ENCODE measurements at places on chromosomes 7 and 10.

GRCh38 chr10:20670579-20670978 is 226.5 kb downstream of the NEBL start:
- DNase-seq, result no peak

DNA sequence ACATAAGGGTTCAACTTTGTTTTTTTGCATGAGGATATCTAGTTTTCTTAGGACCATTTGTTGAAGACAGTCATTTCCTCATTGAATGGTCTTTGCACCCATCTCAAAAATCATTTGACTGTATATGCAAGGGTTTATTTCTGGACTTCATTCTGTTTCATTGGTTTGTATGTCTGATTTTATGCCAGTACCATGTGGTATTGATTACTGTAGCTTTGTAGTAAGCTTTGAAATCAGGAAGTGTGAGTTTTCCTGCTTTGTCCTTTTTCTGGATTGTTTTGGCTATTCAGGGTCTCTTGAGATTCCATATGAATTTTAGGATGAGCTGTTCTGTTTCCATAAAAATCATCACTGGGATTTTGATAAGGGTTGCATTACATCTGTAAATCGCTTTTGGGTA is 63.9 kb downstream of the SND1 start:
- no peak for DNase-seq

DNA sequence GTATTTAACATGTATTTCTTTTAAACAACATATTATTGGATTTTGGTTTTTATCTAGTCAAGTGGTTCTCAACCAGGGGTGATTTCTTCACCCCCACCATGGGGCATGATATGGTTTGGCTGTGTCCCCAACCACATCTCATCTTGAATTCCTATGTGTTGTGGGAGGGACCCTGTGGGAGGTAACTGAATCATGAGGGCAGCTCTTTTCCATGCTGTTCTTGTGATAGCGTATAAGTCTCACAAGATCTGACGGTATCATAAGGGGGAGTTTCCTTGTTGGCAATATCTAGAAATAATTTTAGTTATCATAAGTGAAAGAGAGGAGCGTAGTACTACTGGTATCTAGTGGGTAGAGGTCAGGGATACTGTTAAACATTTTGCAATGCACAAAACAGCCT is 37.6 kb downstream of the TMEM168 start:
- DNase-seq, result no peak

- DNase-seq, result no peak
Measured at GRCh38 chr10:14173706-14174594, 156.8 kb downstream of the FRMD4A start.

DNA sequence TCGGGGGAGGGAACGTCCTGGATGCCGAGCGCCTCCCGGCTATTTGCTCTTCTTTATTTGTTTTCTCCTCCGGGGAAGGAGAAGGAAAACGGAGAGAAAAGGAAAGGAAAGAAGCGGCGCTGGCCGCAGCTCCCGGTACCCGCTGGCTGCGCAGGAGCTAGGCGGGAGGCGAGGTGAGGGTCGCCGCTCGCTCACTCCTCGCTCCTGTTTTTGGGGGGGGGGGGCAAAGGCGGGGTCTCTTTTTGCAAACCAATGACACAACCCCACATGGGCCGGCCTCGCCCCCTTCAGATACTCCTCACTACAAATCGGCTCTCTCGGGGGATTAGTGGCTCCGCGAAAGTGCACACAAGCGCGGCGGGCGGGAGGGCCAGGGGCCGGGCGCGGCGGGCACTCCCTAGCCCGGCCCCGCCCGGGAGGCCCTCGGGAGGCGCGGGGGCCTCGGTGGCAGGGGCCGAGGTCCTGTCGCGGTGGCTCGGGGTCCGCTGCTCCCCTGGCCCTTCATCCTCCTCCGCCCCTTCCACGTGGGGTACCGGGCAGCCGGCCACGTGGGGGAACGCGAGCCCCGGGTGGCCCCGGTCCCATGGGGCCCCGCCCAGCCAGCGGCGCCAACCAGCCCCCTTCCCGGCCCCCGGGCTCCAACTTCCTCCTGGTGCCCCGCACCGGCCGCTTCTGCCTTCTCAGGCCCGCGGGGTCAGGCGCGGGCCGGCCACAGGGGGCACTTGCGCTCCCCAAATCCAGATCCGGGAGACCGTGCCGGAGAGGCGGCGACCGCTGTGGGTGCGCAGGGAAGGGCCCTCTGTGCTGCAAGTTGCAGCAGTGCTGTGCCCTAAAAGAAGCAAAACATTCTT is 718 bp upstream of the CTBP2 start:
- peak; percentile 27 for DNase-seq

DNA sequence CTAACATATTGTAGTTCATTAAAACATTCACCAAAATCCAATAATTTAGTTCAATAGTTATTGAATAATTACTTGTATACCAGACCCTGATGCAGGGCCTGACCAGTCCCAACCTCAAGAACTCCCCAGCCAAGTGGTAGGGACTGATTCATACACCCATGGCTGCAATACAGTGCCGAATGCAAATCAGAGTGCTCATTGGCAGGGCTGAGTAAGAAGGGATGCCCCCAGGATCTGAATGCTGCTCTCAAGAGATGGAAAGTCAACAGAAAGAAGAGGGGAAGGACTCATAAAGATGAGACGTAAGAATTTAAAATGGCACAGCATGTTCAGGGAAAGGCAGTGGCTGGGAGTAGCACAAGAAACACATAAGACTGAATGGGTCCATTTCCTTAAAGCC is 29.9 kb downstream of the ZNF438 start:
- DNase-seq, result no peak

DNA sequence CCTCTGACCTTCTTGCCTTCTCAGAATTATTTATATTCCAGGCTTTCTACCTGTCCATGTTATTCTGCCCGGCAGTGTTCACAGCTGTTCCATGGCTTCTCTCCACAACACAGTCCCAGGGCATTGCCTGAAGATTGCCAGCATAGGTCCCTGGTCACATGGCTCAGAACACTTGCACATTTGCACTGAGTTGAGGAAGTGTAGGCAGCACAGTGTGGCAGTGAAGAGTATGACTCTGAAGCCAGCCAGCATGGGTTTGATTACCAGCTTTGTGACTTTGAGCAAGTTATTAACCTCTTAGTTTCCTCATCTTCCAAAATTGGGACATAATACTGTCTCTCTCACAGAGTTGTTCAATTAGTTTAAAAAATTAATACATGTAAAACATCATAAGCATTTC is 73.2 kb upstream of the NEUROD6 start:
- no peak for DNase-seq

- no peak for DNase-seq
Measured at GRCh38 chr10:30294476-30295240, 54.4 kb downstream of the MTPAP start.

DNA sequence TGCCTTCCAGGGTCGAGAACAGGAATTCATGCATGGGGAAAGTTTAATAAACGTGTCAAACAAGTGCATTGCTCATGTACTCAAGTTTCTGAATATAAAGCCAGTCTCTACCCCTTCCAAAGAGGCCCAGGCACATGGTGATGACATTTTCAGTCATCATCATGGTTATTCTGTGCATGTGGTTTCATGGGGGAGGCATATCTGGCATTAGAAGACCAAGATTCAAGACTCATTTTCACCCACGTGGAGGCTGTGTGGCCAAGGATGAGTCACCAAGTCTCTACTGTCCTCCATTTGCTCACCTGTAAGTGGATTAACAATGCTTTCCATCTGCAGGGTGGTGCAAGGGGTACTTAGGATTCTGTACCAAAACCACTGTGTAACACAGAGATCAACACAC is 34.0 kb upstream of the CNPY1 start:
- DNase-seq, result no peak

DNA sequence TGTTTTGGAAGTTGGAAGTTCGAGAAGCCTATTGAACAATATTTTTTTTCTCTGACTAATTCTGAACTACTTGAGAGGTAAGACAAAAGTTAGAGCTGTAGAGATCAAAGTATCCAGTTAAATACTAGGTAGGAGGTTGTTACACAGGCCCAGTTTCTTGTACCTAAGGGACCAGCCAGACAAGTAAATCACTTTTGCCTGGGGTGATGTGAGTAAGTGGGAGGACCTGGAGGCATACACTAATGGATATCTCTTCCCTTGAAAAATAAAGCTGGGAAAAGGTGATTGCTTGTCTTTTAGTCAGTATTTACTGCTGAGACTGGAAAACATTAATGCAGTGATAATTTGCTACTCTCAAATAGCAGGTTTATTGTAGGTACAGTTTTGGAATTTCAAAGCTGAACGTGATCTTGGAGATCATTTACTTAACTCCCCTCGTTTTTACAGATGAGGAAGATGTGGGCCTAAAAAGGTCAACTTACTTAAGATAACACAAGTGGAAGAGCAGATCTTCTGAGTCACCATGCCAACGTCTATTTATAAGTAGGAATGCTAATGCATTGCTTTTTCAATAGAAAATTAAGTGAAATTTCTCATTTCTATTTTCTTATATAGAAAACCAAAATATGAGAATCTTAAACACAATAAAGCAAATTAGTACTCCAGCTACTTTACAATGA is 181.3 kb downstream of the PPP1R9A start:
- DNase-seq, result no peak

- DNase-seq, result no peak
Measured at GRCh38 chr7:144256112-144256511, 8.5 kb downstream of the OR2A7 start.

- DNase-seq, result no peak
Measured at GRCh38 chr7:41425926-41426325, 277.0 kb downstream of the INHBA start.

DNA sequence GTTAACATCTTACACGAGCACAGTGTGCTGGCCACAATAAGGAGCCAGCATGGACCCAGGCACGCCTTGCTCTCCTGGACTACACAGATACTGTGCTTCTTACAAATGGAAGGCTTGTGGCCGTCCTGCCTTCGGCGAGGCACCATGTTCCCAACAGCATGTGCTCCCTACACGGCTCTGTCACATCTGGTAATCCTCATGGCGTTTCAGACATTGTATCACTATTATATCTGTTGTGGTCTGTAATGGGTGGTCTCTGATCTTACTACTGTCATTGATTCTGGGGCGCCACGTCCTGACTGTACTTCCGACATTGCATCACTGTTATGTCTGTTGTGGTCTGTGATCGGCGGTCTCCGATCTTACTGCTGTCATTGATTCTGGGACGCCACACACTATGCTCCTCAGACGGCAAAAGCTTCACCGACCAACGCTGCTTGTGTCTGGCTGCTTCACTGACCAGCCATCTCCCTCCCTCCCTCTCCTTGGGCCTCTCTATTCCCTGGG is 195.4 kb downstream of the MAD1L1 start:
- DNase-seq, result no peak

GRCh38 chr10:33164060-33164709 is 170.3 kb downstream of the NRP1 start:
- no peak for DNase-seq

DNA sequence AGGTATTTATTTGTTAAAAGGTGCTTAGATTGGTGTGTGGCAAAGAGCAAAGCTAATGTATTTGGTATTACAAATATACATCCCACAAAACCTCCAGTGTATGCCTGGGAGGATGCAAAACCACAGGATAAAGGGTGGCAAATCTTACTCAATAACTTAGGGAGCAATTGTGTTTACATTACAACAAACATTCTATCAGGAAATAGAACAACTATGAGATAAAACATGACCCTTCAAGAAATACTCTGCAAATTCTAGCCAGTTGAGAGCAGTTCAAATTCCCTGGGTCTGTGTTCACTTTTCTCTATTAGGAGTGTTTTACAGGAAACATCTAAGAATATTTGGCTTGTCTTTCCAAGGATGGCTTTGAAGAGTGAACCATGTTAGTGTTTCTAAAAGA is 64.9 kb downstream of the CUL1 start:
- DNase-seq, result no peak

GRCh38 chr10:15898046-15898445 is 37.7 kb upstream of the MINDY3 start:
- no peak for DNase-seq

- DNase-seq, result no peak
Measured at GRCh38 chr10:132467464-132468149, 70.0 kb upstream of the INPP5A start.

GRCh38 chr7:43164757-43165156 is 52.3 kb downstream of the HECW1 start:
- DNase-seq, result no peak
